Neural progenitor cell (in vitro differentiated cells): ENCODE measurements at places on chromosomes 7 and 10.

DNA sequence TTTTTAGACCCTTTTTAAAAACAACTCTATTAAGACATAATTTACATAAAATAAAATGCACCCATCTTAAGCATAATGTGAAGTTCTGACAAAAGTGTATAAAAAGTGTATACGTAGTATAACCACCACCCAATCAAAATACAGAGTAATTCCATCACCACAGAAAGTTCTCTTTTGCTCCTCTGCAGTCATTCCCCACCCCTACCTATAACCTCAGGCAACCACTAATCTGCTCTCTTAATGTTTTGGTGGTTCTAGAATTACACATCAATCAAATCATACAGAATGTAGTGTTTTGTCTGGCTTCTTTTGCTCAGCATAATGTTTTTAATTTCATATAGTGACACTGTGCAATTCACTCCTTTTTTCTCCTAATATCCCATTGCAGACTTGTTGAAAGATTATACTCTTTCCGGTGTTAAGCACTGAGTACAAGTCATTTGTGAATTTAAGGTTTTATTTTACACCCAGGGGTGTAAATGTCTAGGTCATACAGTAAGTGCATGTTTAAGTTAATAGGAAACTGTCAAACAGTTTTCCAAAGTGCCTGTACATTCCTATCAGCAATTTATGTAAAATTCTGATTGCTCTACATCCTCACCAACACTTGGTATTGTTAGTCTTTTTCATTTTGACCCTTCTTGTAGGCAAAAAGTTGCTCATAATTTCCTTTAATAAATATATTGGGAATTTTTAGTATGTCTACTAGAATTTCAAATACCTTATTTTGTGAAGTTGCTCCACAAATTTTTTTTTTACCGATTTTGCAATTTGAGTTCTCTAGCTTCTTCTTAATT, 86.3 kb downstream of the ZFAND4 start:
- no peak for DNase-seq

DNA sequence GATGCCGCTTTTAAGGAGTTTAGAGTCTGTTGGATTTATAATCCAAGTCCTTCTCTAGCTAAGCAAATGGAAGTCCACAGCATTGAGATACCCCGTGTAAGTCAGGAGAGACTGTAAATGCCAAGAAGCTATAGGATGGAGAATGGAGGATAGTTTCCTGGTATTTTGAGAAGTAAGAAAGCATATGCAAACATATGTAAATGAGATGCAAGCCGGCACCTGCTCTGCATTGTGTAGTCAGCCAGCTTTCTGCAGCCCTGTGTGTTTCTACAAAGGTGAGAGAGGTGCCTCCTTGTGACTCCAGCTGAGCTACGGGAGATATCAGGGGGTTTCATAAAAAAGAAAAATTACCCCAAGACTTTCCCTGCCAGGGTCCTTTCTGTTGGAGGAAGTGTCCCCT, 176.3 kb downstream of the RPS24 start:
- no peak for DNase-seq

- no peak for DNase-seq
Observed at GRCh38 chr10:12950583-12951128, 50.9 kb downstream of the CCDC3 start.

- no peak for DNase-seq
Observed at GRCh38 chr7:13848681-13849131, 140.8 kb downstream of the ETV1 start.
